DMS79 (cell line): ENCODE measurements at places on chromosomes 4 and X.

GRCh38 chr4:39542611-39543012 is 15.4 kb upstream of the UGDH start:
- DNase-seq, result no peak

- no peak for DNase-seq
Observed at GRCh38 chr4:56250776-56251175, 136.5 kb downstream of the AASDH start.

GRCh38 chr4:17515445-17516407 is 761 bp downstream of the CLRN2 start:
- DNase-seq, result no peak

DNA sequence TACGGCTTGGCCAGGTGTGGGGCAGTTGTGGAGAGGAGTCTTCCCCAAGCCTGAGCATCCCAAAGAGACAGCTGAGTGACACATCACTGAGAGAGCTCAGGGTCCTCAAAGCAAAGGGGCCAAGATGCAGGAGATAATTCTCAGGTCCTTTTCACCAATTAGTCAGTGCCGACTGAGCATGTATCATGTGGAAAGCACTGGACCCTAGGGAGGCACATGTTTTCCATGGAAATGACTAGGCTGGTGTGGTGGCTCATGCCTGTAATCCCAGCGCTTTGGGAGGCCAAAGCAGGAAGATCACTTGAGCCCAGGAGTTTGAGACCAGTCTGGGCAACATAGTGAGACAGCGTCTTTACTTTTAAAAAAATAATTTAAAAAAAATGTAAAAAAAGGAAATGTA is 67.3 kb upstream of the PRPS1 start:
- DNase-seq, result no peak

DNA sequence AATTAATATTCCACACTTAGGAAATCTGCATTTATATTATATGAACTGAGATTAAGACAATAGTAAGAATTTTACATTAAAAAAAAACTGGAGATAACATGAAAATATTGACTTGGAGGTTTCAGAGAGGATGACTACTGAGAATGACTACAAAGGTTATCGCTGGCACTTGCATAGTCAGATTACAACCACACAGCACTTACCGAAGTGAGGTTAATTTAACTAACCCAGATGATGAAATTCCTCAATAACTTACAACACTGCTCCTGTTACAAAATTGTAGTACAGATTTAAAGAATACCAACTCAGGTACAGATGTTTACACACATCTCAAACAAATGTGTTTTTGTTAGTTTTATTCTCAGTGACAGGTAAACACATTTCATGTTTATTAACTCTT is 283.5 kb downstream of the CAMK2D start:
- no peak for DNase-seq

- no peak for DNase-seq
Observed at GRCh38 chr4:108888769-108889168, 125.9 kb upstream of the ETNPPL start.

DNA sequence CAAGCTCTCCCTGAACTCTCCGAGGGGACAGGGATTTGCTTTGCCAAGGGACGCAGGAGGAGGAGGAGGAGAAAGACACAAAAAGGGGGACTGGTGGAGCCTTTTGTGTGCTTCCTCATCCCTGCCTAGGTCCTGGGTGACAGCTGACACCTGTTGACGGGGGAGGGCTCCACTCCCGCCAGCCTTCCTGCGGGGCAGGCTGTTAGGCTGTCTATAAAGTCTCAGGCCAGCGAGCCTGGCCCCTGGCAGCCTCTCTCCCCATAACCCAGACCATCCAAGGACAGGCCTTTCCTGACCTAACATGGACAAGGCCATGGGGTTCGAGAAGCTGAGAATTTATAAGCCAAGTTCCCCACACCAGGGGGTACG is 832 bp upstream of the EVC2 start:
- DNase-seq, result no peak

DNA sequence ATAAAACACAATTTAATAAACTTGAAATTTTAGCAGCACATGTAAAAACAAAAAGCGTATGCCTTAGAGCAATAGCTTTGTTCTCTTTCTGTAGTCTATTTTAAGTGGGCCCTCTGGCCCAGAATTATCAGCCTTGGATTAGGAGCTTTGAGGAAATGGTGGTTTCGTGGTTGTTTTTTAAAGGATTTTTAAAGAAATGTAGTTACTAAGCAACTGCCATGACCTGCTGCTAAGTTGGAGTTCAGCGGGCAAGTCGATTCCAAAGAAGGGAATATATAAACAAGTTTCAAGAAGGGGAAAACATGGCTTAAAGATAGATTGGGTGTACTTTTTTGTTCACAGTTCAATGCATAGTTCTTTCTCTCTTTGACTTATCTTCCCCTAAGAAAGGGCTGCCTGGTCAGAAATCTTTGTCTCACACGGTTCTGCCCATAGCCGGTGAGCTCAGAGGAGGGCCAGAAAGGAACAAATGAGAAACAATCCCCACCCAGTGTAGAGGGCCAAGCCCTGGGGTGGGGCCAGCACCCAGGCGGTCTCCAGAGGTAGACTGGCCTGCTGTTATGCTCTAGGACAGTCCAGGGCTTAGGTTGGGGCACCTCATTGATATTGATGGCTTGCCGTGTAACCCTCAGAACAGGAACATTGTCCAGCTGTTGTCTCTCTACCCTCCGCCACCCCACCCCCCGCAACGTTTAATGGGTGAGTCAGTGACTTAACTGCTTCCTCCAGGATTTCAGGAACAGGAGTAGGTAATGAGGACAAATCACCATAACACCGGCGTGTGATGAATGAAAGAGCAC is 32.5 kb downstream of the DLG3 start:
- no peak for DNase-seq

DNA sequence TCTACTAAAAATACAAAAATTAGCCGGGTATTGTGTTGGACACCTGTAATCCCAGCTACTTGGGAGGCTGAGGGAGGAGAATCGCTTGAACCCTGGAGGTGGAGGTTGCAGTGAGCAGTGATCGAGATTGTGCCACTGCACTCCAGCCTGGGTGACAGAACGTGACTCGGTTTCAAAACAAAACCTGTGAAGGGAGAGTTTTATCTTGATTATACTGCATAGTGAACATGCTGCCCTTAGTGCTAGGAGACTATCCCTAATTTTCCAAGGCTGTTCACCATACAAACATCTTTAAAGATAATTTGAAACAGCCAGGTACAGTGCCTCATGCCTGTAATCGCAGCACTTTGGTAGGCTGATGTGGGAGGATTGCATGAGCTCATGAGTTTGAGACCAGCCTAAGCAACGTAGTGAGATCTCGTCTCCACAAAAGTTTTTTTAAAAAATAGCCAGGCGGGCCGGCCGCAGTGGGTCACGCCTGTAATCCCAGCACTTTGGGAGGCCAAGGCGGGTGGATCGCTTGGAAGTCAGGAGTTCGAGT is 6.2 kb downstream of the AFF1 start:
- DNase-seq, result no peak

DNA sequence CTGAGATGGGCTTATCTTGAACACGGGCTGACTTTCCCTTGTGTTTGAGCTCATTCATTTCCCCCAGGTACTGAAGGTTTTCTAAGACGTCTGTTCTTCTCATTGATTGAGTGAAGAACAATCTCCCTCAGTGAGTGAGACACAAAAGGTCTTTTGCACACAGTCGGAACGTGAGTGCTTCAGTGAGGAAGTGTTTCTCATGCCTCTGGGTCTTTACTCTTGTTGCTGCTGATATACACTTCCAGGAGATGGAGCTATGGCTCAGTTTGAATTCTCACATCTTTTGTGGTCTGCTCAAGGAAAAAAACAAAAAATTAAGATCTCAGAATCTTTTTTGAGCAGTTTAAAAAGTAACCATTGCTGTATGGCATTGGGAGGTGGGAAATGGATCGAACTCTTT is 981.9 kb upstream of the TENM3 start:
- peak; percentile 57 for DNase-seq

DNA sequence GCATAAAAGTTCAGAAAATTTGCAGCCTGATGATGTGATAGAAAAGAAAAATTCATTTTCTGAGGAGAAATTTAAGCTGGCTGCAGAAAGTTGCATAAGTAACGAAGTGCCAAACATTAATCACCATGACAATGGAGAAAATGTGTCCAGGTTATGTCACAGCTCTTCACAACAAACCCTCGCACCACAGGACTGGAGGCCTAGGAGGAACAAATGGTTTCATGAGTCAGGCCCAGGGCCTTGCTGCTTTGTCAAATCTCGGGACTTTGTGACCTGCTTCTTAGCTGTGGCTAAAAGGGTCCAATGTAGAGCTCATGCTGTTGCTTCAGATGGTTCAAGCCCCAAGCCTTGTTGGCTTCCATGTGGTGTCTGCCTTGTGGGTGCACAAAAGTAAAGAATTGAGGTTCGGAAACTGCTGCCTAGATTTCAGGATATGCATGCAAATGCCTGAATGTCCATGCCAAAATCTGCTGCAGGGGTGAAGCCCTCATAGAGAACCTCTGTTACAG is 527.4 kb downstream of the SH3BGRL start:
- no peak for DNase-seq

DNA sequence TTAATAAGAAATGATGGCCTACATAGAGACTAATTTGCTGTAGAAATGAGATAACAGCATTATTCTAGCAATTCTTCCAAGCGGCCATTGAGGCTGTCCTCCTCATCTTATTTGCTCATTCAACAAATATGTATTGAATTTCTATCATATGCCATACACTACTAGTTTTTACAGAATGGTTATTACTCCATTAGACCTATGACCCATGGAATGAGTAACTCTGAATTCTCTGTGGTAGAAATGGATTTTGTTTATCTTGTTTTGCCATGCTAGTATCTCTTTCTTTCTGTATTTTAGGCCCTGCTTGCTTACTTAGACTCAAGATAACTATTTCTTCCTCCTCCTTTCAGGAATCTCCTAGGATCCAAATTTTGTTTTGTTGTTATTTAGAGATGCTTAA is 103.5 kb downstream of the RPA4 start:
- no peak for DNase-seq

DNA sequence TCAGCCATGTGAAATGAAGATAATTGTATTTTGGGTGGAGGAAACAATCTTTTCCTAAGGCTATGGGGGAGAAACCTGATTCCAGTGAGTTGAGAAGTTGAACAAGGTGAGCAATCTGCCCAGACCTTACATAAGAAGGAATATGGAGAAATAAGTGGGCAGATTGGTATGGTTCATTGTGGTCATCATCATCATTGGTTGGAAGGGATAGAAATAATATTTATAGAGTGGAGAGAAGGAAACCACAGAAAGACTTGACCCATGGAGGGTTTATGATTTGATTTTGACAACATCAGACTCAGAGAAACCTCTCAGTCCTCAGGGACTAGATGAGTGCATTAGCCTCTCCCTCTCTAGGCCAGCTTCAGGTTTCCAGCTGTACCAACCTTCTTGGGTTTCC is 177.9 kb upstream of the NEIL3 start:
- no peak for DNase-seq

GRCh38 chr4:183907871-183908683 is 3.0 kb downstream of the STOX2 start:
- no peak for DNase-seq

DNA sequence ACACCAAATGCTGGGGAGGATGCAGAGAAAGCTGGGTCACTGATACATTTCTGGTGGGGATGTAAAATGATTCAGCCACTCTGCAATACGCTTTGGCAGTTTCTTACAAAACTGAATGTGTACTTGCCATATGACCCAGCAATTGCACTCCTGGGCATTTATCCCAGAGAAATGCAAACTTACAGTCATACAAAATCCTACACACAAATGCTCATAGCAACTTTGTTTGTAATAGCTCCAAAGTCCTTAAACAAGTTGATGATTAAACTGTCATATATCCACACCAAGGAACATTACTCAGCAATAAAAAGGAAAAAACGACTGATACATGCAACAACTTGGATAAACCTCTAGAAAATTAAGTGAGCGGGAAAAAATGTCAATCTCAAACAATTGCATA is 12.3 kb downstream of the MID1 start:
- no peak for DNase-seq

DNA sequence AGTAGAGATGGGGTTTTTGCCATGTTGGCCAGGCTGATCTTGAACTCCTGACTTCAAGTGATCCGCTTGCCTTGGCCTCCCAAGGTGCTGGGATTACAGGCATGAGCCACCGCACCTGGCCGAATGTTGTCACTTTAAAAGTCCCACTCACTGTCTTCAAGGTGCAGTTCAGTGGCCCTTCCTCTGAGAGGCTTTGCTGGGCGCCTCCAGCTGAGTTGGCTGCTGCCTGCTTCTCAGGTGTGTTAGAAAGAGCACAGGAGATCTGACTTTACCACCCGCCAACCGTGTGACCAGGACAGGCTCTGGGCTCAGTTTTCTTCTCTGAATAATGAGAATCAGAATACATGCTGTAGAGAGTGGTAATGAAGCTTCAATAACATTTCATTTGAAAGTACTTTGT is 207.4 kb downstream of the CEP135 start:
- no peak for DNase-seq

DNA sequence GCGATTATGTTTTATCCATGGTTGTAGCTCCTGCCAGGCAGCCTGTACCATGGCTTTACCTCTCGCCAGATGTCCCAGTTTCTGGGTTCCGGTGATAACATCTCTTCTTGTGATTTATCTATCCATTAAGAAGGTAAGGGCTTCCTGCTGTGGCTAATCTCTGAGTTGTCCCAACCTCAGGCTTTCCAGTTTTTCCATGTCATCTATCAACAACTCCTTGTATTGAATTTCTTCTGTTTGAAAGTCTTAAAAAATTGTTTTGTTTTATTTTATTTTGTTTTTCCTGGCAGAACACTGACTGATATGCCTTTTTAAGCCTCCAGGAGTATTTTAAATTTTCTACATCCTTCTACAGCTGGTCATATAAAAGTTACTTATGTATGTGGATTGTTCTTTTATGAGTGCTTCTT is 241.9 kb downstream of the ANTXR2 start:
- no peak for DNase-seq

- no peak for DNase-seq
Observed at GRCh38 chr4:8729408-8730149, 137.0 kb downstream of the CPZ start.

- DNase-seq, result no peak
Observed at GRCh38 chrX:78650906-78651437, 8.2 kb downstream of the RTL3 start.

GRCh38 chr4:66482186-66482585 is 811.9 kb upstream of the EPHA5 start:
- no peak for DNase-seq

DNA sequence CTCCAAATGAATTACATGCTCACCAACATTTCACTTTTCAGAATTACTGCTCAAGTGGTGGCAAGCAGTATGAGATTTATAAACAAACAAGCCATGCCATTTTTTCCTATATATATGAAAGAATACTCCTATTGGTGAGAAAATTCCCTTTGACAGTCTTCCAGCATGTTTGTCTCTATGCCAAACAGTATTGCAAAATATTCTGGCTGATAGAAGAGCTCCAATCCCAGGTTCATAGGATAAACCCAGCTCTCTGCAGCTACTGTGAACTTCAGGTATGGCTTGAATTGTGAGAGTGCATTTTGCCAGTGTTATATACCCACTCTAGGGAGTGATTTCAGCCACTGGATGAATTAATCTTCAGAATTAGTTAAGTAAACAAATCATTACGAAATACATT is 108.8 kb downstream of the MAGEC2 start:
- no peak for DNase-seq

DNA sequence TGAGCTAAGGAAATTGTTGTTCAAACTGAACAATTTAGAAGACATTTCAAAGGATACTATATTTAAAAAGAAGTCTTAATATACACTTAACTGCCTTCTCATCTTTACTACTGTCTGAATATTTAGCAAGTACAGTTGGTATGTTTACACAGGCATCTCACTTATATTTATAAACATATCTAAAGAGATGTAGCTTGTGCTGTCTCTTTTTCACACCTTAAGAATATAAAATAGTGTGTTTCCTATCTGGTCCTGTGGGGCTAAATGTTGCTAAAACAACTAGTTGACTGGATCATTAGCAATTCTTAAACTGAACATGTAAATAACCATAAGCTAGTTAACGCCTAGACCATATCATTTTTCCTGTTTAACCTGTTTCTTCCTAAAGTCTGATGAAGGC is 336.3 kb downstream of the PPP3CA start:
- DNase-seq, result no peak
